Lung (tissue), 17 donors: ENCODE measurements at places on chromosomes 16 and 17. TPM values are rescaled to one million over a fixed set of nuclear protein-coding genes. Genes with fewer than 3 reads are reported as not detected.

The KRT40 gene
- total RNA-seq = not detected

The CLDN7 gene
- total RNA-seq = 117 TPM

The MIS12 gene
- 16.3 TPM for total RNA-seq

The OR3A2 gene
- total RNA-seq = 0.37 TPM

The SLC6A4 gene
- 3.5 TPM for total RNA-seq

The LSM12 gene
- 45.3 TPM for total RNA-seq

The ITGAL gene
- 14.4 TPM for total RNA-seq

The NAGS gene
- total RNA-seq = 10.7 TPM

The KRTAP1-1 gene
- not detected for total RNA-seq

The SOX9 gene
- total RNA-seq = 4.4 TPM

The PDE6G gene
- total RNA-seq = not detected

The CPHXL2 gene
- not detected for total RNA-seq

The CCL11 gene
- 0.18 TPM for total RNA-seq

The YWHAE gene
- 400 TPM for total RNA-seq

The DPEP3 gene
- 0.51 TPM for total RNA-seq

The NXPH3 gene
- total RNA-seq = 1.7 TPM

The UMOD gene
- not detected for total RNA-seq

The SEPTIN1 gene
- 3.3 TPM for total RNA-seq
